NCI-H1694 (cell line): ENCODE measurements at places on chromosomes 12 and 14.
A peak's percentile ranks its signal among the peaks of the same experiment; 100 is the strongest.

- DNase-seq = no peak
Observed at GRCh38 chr12:1878214-1878613, 40.2 kb downstream of the CACNA2D4 start.

- DNase-seq = peak; percentile 98
Observed at GRCh38 chr14:63642229-63642611, 549 bp upstream of the WDR89 start.

GRCh38 chr14:56666294-56666693 is 86.7 kb downstream of the TMEM260 start:
- DNase-seq = no peak

DNA sequence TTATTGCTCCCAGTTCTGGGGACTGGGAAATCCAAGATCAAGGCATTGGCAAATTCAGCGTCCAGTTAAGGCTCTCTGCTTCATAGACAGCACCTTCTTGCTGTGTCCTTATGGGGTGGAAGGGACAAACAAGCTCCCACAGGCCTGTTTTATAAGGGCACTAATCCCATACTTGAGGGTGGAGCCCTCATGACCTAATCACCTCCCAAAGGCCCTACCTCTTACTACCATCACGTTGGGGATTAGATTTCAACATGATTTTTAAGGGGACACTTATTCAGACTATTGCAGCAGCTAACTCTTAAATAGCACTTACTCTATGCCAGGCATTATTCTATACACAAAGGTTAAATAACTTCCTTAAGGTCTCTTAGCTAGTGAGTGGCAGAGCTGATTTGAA is 17.3 kb downstream of the TOGARAM1 start:
- no peak for DNase-seq

GRCh38 chr12:50677858-50678257 is 86.0 kb upstream of the ATF1 start:
- DNase-seq = no peak

GRCh38 chr14:93999573-93999972 is 2.5 kb downstream of the CCDC197 start:
- no peak for DNase-seq

GRCh38 chr12:29617407-29617803 is 119.9 kb upstream of the OVCH1 start:
- DNase-seq = no peak

- no peak for DNase-seq
Observed at GRCh38 chr12:122839907-122840554, 4.8 kb downstream of the HIP1R start.

GRCh38 chr12:20757-21156 is 45.8 kb upstream of the IQSEC3 start:
- no peak for DNase-seq

DNA sequence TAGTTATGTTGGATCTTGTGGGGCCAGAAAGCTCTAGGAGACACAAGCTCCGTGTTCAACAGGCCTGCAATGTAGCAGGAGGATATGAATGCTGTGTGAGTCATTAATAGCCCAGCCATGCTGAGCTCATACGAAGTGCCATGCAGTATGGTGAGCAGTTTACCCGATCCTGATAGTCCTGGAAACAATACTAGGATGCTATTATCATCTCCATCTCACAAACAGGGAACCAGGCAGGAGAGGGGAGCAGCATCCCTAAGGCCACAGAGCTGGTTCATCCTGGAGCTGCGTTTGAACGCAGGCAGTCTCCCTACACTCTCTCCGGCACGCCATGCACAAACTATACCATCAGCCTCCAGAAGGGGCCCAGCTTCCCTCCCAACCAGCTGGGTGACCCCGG is 20.5 kb downstream of the TTC7B start:
- no peak for DNase-seq
